SJSA1 (cell line): ENCODE measurements at places on chromosomes 16 and 17. TPM values are rescaled to one million over a fixed set of nuclear protein-coding genes. Genes with fewer than 3 reads are reported as not detected.

DNA sequence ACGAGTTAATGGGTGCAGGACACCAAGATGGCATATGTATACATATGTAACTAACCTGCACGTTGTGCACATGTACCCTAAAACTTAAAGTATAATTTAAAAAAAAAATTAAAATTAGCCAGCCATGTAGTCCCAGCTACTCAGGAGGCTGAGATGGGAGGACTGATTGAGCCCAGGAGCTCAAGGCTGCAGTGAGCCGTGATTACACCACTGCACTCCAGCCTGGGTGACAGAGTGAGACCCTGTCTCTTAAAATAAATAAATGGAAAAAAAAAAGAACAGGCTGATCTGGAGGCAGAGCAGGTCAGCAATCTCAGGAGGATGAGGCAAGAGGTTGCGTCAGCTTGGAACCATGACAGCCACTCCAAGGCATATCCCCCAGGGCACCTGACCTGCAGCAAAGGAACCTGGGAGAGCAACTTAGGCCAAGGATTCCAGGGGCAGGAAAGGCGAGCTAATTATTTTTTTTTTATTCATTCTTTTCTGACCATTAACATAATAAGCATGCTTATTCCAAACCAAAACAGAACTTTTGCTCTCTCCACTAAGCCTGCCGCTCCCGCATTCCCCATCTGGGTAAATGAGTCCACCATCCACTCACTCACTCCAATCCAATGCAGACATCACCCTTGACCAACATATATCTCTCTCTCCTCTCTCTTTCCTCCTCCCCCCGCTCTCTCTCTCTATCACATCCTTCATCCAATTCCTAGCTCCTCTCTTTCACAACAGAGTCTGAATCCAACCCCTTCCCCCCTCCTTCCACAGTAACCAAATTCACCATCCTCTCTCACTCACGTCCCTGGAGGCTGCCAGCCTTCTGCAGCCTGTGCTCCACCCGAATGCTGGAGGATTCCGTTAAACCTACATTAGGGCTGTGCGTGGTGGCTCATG is 47.7 kb downstream of the TK2 start:
- DNase-seq: peak; percentile 38

DNA sequence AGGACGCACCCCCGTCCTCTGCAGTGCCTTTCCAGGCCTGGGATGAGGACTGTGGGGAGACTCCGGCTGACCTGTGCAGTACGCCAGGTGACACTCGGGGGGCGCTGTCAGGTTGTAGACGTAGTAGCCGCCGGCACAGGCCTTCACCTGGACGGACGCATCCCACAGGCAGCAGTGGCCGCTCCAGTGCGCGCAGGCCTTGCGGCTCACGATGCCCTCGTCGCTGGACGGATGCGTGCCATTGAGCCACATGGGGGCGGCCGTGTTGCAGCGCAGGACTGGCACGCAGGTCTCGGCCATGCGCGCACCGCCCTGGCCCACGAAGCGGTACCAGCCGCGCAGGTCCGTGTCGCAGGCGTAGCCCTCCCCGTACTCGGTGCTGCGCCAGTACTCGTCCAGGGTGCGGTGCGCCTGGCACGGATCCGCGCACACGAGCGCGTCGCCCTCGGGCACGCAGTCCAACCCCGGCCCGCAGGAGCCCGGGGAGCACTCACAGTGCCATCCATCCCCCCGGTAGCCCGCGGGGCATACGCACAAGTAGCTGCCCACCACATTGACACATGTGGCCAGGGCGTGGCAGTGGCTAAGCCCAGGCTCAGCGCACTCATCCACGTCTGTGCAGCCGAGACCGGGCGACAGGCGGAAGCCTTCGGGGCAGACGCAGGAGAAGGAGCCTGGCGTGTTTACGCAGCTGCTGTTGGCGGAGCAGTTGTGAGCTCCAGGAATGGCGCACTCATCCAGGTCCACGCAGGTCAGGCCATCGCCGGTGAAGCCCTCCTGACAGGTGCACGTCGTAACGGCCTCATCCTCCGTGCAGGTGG is 3.9 kb downstream of the UMOD start:
- DNase-seq: no peak

The TCAP gene
- total RNA-seq: 0.11 TPM in 1 of 2 replicates, not detected in the other

GRCh38 chr17:35693662-35694061 is 37.8 kb upstream of the RASL10B start:
- no peak for DNase-seq

DNA sequence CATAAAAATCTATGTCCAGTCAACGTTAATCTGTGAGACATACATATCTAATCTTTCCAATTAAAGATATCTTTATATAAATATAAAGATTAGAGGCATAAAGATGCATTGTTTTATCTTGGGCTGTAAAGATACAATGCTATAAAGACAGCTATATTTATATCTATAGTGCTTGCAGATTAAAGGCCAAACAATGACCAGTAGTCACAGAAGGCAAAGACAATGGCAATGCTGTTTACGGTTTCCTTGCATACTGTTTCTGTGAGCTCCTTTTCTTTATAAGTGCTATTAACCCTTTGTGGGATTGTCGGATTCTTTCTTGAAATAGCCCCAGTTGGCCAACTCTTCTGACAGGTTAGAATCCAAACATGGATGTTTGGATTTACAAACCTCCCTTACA is 85.5 kb upstream of the SALL1 start:
- DNase-seq: no peak

DNA sequence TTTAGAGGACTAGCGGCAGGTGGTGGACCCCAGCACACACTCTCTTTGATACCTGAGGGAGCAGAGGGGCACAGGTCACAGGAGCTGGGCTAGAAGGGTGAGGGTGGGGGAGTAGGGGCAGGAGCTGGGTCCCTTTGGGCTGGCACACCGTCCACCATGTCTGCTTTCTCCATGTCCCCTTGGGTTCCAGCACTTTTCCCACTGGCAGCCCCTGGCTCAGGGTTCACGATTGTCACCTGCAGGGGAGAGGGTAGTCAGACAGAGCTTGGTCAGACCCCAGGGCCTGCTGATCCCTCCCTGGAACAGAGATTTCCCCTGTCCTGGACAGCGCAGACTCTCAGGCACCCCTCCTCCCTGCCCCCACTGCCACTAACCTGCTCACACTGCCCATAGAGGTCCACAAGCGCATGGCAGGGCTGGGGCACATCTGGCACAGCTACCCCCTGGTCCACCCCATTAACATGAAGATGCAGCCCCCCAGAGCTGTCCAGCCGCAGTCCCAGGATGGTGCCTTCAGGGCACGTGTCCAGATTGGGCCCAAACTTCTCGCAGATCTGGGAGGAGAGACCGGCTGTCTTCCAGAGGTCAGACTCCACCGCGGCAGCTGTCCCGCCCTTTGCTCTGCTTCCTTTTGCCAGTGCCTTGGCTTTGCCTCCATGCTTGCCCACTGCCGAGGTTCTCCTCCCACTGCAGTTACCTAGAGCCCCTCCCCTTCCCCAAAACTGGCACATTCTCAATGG is 3.1 kb upstream of the GPS2 start:
- no peak for DNase-seq
